Naive B cell (primary cell): ENCODE measurements at places on chromosomes 5 and 9.
A peak's percentile ranks its signal among the peaks of the same experiment; 100 is the strongest.

GRCh38 chr9:94638335-94639060 is 820 bp downstream of the FBP1 start:
- no peak for DNase-seq
- H3K27me3 ChIP-seq, result peaks cover 2% of the 10 kb centered on the region
- peaks cover 20% of the 10 kb centered on the region for H3K4me1 ChIP-seq

DNA sequence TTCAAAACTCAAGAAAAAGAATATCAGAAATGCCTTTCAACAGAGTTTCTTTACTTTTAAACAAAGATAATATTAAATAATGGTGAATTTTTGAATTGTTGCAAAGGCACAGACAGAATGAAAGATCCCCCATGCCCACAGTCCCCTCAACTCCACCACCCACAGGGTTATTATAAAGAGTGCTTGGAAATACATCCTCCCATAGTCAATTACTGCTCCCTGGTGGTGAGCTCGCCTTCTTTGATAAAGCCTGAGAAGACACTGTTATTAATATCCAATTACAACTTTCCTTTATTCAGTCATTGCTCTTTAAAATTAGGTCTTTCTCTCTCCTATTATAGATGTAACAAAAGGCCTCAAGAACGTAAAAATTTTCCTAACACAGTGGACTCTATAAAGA is 490.2 kb upstream of the RORB start:
- H3K4me3 ChIP-seq, result no peak overlapping the region
- no peaks in the 10 kb centered on the region for H3K4me1 ChIP-seq
- H3K27ac ChIP-seq, result no peak overlapping the region
- DNase-seq, result no peak

- H3K27me3 ChIP-seq, result no peaks in the 10 kb centered on the region
- H3K4me3 ChIP-seq, result no peak overlapping the region
- H3K36me3 ChIP-seq, result no peaks in the 10 kb centered on the region
- no peak for DNase-seq
Observed at GRCh38 chr9:23887781-23888180, 61.7 kb upstream of the ELAVL2 start.

GRCh38 chr9:100340224-100340623 is 12.5 kb downstream of the TEX10 start:
- no peak overlapping the region for H3K4me3 ChIP-seq
- H3K36me3 ChIP-seq, result peaks cover 9% of the 10 kb centered on the region
- no peak for DNase-seq
- H3K4me1 ChIP-seq, result peaks cover 18% of the 10 kb centered on the region
- no peaks in the 10 kb centered on the region for H3K27me3 ChIP-seq

DNA sequence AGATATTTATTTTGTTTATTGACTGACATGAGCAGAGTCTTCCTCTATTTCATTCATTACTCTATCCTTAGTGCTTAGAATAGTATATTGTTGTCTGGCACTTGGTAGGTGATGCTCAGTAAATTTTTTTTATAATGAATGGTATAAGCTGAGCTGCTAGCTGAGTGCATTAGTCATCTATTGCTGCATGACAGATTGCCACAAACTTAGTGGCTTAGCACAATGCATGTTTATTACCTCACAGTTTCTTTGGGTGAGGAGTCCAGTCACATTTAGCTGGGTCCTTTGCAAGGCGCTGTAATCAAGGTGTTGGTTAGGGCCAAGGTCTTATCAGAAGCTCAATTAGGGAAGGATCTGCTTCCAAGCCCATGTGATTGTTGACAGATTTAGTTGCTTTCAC is 23.1 kb downstream of the SMAD5 start:
- peaks cover 10% of the 10 kb centered on the region for H3K4me1 ChIP-seq
- H3K4me3 ChIP-seq, result no peak overlapping the region
- peaks cover 37% of the 10 kb centered on the region for H3K36me3 ChIP-seq
- DNase-seq, result no peak
- no peak overlapping the region for H3K27ac ChIP-seq
- H3K27me3 ChIP-seq, result no peaks in the 10 kb centered on the region

DNA sequence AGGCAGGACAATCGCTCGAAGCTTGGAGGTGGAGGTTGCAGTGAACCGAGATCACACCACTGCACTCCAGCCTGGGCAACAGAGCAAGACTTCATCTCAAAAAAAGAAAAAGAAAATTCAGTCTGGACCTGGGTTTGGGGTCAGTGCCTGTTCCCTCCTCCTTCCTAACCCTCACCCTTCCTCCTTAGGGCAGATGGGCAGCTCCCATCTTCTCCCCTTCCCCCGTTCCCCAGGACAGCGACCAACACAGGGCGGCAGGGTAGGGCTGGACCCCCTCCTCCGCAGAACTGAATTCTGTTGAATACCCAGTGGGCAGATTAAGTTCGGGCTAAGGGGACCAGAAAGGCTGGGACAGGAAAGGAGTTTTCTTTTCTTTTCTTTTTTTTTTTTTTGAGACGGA is 1.5 kb upstream of the RMND5B start:
- DNase-seq, result no peak
- H3K4me3 ChIP-seq, result peak overlapping the region; percentile 25
- H3K27ac ChIP-seq, result no peak overlapping the region
- H3K36me3 ChIP-seq, result no peaks in the 10 kb centered on the region
- peaks cover 33% of the 10 kb centered on the region for H3K4me1 ChIP-seq

DNA sequence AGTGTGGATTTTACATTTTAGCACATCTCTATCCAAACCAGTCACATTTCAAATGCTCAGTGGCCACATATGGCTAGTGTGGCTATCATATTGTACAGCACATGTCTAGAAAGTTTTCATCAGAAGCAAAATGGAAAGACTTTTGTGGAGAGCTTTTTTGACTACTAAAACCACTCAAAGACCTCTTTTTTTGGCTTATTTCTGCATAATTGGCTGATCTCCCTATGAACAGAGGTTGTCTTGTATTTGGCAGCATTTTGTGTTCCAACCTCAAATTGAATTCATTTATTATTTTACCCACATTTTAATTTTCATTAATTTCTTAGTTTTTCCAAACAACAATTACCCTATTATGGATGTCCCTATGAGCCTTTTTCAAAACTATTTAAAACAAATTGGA is 395.7 kb downstream of the TLE1 start:
- H3K27me3 ChIP-seq, result no peaks in the 10 kb centered on the region
- no peaks in the 10 kb centered on the region for H3K36me3 ChIP-seq
- no peak for DNase-seq
- H3K4me3 ChIP-seq, result no peak overlapping the region
- H3K27ac ChIP-seq, result no peak overlapping the region
- no peaks in the 10 kb centered on the region for H3K4me1 ChIP-seq

- no peak overlapping the region for H3K4me3 ChIP-seq
- peaks cover 4% of the 10 kb centered on the region for H3K4me1 ChIP-seq
Observed at GRCh38 chr5:75663579-75664284, 52.5 kb downstream of the ANKDD1B start.

GRCh38 chr9:72807765-72808445 is 144.9 kb downstream of the ALDH1A1 start:
- no peak overlapping the region for H3K4me3 ChIP-seq
- no peaks in the 10 kb centered on the region for H3K27me3 ChIP-seq
- no peaks in the 10 kb centered on the region for H3K4me1 ChIP-seq

- H3K4me3 ChIP-seq, result no peak overlapping the region
- H3K27ac ChIP-seq, result no peak overlapping the region
- DNase-seq, result no peak
- no peaks in the 10 kb centered on the region for H3K27me3 ChIP-seq
Observed at GRCh38 chr5:108148715-108149139, 233.2 kb downstream of the FBXL17 start.

DNA sequence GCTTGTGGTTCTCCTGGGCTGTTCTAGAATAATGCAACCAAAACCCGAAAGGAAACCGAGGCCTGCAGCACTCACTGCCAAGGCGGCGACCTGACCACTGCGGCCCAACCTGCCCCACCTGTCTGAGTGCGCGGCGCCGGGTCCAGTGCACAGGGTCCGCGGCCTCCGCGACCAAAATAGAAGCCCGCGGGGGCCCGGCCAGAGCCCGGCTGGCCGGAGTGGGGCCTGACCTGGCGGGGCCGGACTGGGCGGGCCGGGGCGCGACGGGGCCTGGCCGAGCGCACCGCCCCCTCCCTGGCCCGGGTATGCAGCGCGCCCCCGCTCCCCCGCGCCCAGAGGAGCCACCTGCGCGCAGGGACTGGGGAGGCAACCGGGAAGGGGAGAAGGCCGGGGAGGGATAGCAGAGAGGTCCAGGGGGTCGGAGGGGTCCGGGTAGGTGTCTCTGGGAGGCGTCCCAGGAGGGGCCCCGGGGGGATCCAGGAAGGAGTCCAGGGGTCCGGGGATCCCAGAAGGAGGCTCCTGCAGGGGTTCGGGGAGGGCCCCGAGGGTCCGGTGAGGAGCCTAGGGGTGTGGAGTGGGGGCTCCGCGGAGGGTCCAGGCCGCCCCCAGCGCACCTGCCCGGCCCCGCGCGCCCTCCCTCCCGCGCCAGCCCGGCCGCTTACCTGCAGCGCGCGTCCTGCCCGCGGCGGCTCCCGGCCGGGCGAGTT is 503 bp downstream of the SEMA4D start:
- no peaks in the 10 kb centered on the region for H3K27me3 ChIP-seq
- peaks cover 90% of the 10 kb centered on the region for H3K4me1 ChIP-seq
- H3K27ac ChIP-seq, result peak overlapping the region; percentile 61
- no peak for DNase-seq
- peaks cover 2% of the 10 kb centered on the region for H3K36me3 ChIP-seq

DNA sequence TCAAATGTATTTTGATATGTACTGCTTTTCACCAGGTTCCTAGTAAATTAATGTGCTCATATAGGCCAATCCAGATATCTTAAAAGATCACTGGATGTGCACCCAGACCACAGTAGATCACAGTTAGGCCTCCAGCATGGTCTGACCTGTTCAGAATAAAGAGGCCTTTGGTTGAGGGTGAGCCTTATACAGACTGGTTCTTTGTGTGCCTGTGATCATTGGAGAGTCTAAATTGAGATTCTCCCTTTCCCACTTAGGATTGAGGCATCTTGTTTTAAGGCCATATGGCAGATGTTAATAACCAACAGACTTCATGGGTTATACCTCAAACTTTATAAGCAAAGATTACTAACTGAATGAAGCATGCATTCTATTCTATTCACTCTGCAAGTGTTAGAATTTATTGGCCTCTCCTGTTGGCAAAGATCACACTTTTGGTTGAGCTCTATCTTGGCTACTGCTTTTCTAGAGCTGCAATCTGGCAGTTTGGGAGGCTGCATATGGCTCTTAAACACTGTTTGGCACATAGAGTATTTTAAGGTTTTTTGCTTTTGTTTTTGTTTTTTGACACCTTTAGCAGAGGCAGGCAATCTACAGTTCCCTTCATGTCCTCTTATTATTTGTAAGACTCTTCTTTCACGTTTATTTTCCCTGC is 8.5 kb downstream of the CHSY3 start:
- no peaks in the 10 kb centered on the region for H3K4me1 ChIP-seq
- no peak overlapping the region for H3K27ac ChIP-seq
- no peaks in the 10 kb centered on the region for H3K36me3 ChIP-seq
- DNase-seq, result no peak
- H3K4me3 ChIP-seq, result no peak overlapping the region

- H3K27ac ChIP-seq, result peak overlapping the region; percentile 92
- H3K4me3 ChIP-seq, result no peak overlapping the region
- no peak for DNase-seq
- H3K27me3 ChIP-seq, result no peaks in the 10 kb centered on the region
- H3K36me3 ChIP-seq, result no peaks in the 10 kb centered on the region
Observed at GRCh38 chr5:54643685-54644106, 126.1 kb downstream of the SNX18 start.

DNA sequence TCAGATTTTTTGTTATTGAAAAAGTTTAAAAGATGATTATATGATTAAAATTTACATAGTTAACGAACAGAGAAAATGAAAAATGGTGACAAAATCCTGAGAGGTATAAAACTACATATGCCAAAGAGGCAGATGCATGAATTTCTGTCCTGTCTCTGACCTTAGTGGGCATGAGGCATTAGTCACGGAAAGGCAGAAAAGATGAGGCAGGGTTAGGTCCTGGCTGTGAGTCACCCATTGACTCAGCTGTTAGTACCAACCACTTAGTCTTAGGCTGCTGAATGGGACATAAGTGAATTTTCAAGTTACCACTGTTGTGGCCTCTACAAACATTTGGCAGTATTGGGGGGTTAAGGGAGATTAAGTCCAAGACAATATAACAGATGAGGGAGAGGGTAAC is 33.1 kb downstream of the RASA1 start:
- H3K27ac ChIP-seq, result no peak overlapping the region
- no peak for DNase-seq
- no peak overlapping the region for H3K4me3 ChIP-seq
- peaks cover 9% of the 10 kb centered on the region for H3K36me3 ChIP-seq
- H3K4me1 ChIP-seq, result peaks cover 48% of the 10 kb centered on the region

GRCh38 chr5:128081111-128081851 is 2.3 kb upstream of the SLC12A2 start:
- peak overlapping the region; percentile 97 for H3K27ac ChIP-seq
- no peaks in the 10 kb centered on the region for H3K27me3 ChIP-seq
- peaks cover 47% of the 10 kb centered on the region for H3K4me1 ChIP-seq
- peak overlapping the region; percentile 97 for H3K4me3 ChIP-seq
- H3K36me3 ChIP-seq, result no peaks in the 10 kb centered on the region

- DNase-seq, result no peak
- H3K27me3 ChIP-seq, result no peaks in the 10 kb centered on the region
- no peaks in the 10 kb centered on the region for H3K36me3 ChIP-seq
- no peaks in the 10 kb centered on the region for H3K4me1 ChIP-seq
- H3K4me3 ChIP-seq, result no peak overlapping the region
- no peak overlapping the region for H3K27ac ChIP-seq
Observed at GRCh38 chr9:26394025-26394424, 498.6 kb downstream of the CAAP1 start.

GRCh38 chr5:172243302-172243701 is 40.3 kb downstream of the UBTD2 start:
- no peak overlapping the region for H3K4me3 ChIP-seq
- no peaks in the 10 kb centered on the region for H3K27me3 ChIP-seq
- H3K36me3 ChIP-seq, result peaks cover 9% of the 10 kb centered on the region
- no peak for DNase-seq
- H3K4me1 ChIP-seq, result no peaks in the 10 kb centered on the region
- no peak overlapping the region for H3K27ac ChIP-seq

- no peak for DNase-seq
- no peak overlapping the region for H3K4me3 ChIP-seq
- H3K27ac ChIP-seq, result no peak overlapping the region
- H3K36me3 ChIP-seq, result no peaks in the 10 kb centered on the region
Observed at GRCh38 chr5:69230181-69230580, 4.5 kb upstream of the CDK7 start.

DNA sequence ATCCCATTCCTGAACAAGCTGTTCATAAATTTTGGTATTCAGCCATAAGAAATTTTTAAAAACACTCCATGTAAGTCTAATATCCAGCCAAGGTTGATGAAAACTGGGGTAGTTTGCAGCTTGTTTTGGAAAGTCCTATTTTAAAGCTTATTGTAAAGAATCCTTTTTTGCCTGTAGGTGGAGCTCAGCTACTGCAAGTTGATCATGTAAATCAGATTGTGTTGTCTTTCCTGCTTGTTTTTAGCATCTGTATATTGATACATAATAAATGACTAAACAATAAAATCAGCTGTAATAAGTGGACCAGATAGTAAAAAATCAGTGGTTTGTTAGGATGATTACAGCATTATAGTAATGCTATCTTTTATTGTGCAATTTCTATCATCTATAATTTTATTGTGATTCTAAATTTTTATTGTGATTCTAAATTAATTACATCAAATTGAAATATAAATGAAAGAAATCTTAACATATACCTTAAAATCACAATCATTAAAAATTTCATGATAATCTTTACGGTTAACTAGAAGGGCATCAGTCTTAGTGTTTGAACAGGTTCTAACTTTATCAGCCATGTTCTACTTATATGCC is 42.4 kb downstream of the CWC27 start:
- peaks cover 9% of the 10 kb centered on the region for H3K36me3 ChIP-seq
- peak; percentile 22 for DNase-seq
- no peak overlapping the region for H3K27ac ChIP-seq
- H3K27me3 ChIP-seq, result no peaks in the 10 kb centered on the region
- no peaks in the 10 kb centered on the region for H3K4me1 ChIP-seq

GRCh38 chr9:28774433-28775235 is 1201.4 kb upstream of the C9orf72 start:
- H3K4me1 ChIP-seq, result no peaks in the 10 kb centered on the region
- no peaks in the 10 kb centered on the region for H3K36me3 ChIP-seq
- no peak for DNase-seq
- H3K4me3 ChIP-seq, result no peak overlapping the region
- no peaks in the 10 kb centered on the region for H3K27me3 ChIP-seq
